SK-N-MC (cell line): ENCODE measurements at places on chromosomes 6 and 20.

- no peak for DNase-seq
Measured at GRCh38 chr6:6414931-6415330, 94.5 kb upstream of the F13A1 start.

DNA sequence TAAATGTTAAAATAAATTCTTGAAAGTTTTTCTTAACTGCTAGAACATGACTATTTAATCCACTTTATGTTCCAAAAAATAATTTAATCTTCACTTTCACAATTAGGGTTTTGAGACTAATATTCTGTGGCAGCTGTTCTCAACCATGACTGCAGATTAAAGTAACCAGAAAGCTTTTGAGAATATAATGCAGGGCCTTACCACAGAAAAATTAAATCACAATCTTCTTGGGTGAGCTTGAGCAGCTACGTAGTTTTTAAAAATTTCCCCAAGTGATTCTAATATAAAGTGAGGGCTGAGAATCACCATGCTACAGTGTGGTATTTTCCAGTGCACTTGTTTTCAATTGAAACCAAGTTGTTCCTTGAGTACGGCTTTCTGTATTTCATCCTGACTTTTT lies 196.6 kb upstream of the PTCHD4 start:
- DNase-seq: no peak

- DNase-seq: no peak
Measured at GRCh38 chr20:64119301-64119680, 11.9 kb upstream of the NPBWR2 start.

DNA sequence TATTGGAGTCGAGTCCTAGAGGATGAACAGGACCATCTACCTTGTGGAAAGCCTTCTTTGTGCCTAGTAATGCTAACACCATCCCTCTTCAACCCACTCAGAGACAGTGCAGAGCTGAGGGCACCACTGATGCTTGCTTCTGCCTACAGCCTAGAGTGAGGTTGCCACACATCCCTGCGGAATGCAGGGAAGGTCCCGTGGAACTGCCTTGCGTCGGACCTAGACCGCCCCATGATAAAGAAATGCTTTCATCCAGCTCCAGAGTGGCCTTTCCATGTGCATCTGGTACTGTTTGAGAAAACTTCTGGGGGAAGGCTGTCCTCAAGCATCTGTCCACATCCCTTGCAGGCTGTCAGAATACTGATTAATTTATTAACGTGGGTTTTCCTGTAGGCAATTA lies 168.4 kb downstream of the PHACTR1 start:
- no peak for DNase-seq

DNA sequence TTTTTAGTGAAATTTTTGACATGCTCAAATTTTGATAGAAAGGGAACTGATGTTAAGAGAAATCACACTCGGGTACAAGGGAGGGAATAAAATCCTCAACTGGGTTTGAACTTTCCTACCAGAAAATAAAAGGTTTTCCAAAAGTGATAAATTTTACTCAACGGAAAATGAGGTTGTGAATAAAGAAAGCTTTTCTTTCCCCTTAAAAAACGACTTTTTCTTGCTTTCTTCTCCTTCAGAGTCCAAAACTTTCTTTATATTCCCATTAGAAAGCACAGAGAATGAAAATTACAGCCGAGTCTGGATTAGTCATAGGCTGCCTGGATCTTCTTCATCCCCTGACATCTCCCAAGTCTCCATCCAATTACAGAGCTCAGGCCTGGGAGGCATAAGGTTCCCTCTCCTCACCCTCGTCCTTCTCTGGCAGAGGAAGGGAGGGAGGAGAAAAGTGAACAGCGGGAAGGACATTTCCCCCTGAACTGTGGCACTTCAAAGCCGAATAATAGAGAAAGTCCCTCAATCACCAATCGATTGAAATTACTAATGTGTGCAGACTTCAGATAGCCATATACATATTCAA lies 28.1 kb upstream of the QKI start:
- no peak for DNase-seq

GRCh38 chr6:19608546-19608945 lies 228.6 kb upstream of the ID4 start:
- DNase-seq: no peak

DNA sequence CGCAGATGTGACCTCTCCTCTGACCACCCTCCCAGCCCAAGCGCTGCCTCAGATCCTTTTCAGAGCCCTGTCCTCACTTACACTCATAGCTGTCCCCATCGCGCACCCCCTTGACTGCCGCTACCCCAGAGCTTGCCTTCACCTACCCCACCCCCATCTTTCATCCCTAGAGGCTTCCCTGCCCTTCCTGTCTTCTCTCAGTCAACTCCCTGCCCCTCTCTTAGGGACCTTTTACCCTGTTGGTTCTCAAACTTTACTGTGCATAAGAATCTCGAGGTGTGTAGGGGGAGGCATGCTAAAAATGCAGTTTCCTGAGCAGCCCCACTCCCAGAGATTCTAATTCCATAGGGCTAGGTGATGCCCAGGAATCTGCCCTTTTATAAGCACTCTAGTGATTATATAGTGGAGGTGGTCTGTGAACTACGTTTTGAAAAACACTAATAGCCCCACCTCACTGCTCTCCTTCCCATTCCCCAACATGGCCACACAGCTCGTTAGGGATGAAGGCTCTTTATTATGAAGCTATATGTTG lies 725 bp downstream of the TM9SF4 start:
- no peak for DNase-seq

GRCh38 chr6:161242779-161243693 lies 30.8 kb downstream of the AGPAT4 start:
- DNase-seq: no peak

DNA sequence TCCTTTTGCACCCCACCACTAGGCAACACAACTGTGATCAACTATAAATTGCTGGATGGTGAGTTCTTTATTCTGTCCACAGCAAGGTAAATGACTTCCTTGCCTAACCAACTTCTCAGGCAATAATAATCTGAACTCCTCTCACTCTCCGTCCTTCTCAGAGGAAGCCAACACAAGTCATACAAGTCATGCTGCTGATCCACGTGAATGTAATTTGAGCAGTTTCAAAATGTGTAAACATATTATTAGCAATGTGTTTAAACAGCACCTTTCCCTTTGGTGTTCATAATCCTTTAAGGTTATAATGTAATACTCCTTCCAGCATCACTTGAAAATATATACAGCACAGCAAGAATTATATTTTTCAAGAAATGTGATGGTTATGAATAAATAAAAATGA lies 127.9 kb downstream of the QRSL1 start:
- no peak for DNase-seq

DNA sequence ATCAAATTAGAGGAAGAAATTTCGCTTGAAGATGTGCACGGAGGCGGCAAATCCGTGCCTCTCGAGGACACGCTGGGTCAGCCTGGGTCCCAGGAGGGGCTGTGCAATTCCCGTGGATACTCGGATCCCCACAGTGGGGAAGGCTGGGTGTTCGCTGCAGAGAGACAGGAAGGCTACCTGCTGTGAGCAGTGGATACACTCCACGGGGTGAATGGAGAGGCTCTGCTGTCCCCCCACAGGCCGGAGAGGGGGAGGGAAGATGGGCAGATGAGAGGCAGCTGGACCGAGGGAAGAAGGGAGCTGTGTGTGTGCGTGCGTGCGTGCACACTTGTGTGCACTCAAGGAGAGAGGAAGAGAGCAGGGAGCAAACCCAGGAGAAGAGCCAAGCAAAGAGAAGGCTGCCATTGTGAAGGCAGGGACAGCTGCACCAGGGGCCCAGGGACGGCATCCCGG lies 57.3 kb downstream of the SULF2 start:
- DNase-seq: no peak

DNA sequence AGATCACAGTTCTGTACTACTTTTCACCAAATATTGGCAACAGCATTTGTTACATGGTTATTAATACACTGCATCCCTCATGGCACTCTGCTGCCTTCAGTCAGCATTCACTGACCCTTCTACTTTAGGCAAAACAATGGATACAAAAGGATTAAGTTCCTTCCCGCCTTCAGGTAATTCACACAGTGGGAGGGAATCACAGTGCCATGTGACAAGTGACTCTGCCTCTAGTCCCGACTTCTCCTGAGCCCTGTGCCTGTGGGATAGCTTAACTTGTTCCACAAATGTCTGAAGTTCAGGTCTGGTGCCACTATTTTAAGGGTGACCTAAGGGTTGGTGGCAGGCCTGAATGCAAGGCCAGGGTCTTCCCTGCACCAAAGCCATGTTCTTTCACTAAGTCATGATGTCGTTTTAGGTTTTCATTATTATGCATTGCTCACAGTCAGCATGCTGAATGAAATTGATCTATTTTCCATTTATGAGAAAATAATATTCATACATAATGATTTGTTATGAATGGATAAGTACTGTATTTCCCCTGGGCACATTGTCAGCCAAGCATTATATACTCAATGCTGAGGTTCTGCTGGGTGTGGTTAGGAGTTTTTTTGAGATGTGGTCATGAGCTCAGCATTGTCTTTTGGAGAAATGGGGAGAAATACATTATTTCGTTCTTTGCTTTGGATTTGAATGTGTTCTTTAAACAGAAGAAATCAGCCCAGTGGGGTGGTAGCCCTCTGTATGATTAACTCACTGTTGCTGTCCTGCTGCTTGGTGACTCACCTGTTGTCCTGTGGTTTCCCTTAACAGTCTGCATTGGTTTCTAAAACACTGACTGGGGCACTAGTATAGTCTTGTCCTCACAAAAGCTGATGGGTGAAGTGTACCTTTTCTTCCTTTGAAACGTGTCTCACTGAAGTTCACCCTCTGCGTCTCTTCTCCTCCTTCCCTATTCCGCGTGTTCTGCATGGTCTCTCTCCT lies 66.4 kb downstream of the AFDN start:
- DNase-seq: no peak

DNA sequence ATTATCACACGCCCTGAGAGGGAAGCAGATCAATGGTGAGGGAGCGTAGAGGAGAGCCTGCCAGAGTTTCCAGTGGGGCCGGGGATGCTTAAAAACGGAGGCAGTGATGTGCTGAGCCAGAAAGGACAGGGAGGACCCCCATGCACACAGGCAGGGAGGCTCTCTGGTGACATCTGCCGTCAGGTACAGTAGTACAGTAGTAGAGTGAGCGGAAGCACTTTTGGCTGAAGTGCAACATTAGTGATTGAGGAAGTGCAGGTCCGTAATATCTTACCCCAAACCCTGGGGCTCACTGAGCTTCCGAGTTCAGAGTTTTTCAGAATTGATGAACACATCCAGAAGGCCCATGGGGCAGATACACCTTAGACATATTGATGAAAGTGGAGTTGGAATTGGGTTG lies 42.1 kb downstream of the GFRA4 start:
- DNase-seq: no peak

DNA sequence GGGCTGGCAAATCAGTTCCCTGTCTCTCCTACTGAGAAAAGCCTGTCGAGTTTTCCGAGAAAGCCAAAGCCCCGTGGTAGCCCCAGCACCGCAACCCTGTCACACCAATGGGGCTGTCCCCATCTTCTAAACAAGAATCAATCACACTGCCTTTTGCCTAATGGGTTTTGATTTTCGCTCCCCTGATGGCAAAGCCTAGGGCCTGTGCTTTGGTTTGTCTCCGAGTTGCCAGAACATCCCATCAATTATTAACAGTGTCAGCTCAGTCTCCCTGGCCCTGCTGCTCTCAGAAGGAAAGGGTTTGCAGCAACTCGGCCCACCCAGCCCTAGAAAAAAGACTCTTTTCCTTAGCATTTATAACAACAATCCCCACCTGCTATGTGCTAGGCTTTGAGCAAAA lies 4.2 kb downstream of the KCNB1 start:
- DNase-seq: no peak
